Astrocyte (in vitro differentiated cells and primary cell): ENCODE measurements at places on chromosomes 2 and 18. TPM values are rescaled to one million over a fixed set of nuclear protein-coding genes. Genes with fewer than 3 reads are reported as not detected.

DNA sequence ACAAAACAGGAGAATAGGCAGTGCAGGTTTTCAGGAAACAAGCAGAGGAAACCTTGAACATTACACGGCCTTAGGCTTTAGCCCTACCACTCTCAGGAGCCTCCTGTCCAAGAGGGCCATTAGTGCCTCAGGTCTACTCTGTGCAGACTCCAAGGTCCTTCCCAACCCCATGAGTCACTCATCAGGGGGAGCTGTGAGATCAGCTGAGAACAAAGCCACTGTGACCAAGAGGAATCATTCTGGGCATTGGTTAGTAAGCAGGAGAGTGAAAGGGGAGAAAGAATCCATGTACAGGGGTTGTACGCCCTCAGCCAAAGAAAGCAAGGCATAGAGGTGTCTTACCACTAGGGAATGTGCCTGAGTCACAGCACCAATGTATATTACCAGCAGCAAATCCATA lies 680.3 kb downstream of the DPP10 start:
- H3K4me1 ChIP-seq: peaks cover 4% of the 10 kb centered on the region
- H3K4me3 ChIP-seq: no peak overlapping the region
- H3K27me3 ChIP-seq: no peaks in the 10 kb centered on the region

- no peak overlapping the region for H3K27ac ChIP-seq
- H3K4me1 ChIP-seq: peaks cover 4% of the 10 kb centered on the region
- no peaks in the 10 kb centered on the region for H3K36me3 ChIP-seq
- H3K27me3 ChIP-seq: no peaks in the 10 kb centered on the region
Observed at GRCh38 chr2:8452296-8452695, 229.6 kb upstream of the ID2 start.

The TTN gene
- total RNA-seq: 0.50 and 0.53 TPM in 2 replicates

DNA sequence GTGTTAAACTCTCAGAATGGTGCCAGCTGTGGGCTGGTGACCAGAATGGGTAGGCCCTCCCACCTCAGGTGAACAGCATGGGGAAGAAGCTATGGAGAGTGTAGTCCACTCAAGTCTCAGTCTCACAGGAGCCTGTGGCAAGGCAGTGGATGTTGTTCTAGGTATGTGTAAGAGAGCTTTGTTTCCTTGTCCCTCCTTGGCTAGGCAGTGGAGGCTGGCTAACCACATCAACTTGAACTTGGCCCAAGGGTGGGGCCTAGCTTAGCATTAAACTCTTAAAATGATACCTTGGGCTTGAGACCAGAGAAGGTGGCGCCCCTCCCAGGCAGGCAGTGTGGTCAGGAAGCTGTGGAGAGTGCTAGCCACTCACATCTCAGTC lies 53.2 kb upstream of the SLC4A10 start:
- no peak for DNase-seq
- no peaks in the 10 kb centered on the region for H3K36me3 ChIP-seq
- H3K27ac ChIP-seq: no peak overlapping the region
- no peak overlapping the region for H3K4me3 ChIP-seq

DNA sequence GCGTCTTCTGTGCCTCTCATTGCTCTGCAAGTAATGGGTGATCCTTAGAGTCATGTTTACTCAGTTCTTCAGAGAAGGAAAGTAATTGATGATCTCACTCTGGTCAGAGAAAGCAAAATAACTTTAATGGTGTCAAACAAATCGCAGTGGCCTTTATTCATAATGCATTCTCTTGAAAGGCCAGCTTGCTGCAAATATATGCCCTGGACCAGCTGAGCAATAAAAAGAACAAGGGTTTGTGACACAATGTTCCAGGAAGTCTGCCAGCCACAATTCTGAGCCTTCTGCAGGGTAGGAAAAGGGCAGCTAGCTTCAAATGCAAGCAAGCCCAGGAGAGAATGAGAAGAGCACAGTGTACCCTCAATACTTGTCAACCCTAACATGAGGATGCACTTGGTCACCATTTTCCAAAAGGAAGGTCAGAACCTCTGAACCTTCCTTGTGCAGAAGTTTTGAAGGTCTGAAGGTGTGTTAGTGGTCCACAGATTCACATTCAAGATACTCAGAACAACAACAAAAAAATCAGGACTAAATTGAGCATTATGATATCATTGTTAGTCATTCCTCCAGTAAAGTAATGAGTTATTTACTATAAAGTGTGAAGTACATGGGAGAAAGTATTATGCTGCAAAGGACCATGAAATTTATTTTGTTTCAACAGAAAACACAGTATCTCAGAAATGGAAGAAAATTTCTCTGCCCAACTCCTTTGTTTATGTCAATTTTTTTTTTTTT lies 355.6 kb downstream of the PAX3 start:
- DNase-seq: peak; percentile 22
- no peaks in the 10 kb centered on the region for H3K27me3 ChIP-seq
- H3K4me1 ChIP-seq: peaks cover 2% of the 10 kb centered on the region
- H3K4me3 ChIP-seq: no peak overlapping the region
